NCI-H1417 treated with DMSO at 0.1 percent for 48 hours (cell line): ENCODE measurements at places on chromosomes 2 and 18.

- no peak for DNase-seq
Observed at GRCh38 chr2:147718831-147719230, 126.0 kb upstream of the ACVR2A start.

DNA sequence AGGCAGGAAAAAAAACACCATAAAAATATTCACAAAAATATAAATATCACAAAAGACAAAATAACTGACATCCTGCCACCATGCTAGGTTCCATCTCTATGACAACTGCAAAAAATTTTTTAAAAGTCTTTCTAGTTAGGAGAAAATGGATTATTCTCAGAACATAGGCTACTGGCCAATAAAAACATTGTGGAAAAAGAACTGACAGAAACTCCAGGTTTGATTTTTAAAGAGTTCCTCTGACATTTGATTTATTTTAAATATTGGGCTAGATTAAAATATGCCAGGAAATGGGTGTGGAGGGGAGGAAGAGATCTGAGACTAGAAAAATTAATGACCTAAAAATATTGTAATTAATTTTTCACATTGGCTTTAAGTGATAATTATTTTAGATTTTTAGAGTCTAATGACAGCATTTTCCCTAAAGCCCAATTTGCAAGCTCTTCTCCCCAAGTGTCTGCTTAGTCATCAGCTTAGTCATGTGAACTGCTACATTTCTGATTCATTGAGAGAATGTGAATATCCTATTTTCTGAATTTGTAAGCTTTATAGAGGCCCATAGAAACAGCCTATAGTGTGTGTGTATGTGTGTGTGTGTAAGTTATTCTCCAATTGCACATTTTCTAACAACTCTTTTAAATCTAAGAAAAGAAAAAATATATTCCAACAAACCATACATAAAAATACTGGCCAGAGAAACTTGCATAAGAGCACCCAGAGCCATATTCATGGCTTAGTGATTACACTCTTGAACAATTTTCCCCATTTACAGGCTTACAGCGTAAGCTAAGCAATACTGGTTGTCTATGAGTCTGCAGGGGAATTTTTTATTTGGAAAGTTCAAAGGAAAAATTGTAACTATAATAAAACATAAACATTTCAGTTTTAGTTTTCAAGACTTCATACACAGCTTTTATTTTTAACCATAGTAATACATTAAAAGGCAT, 48.4 kb downstream of the TMEFF2 start:
- no peak for DNase-seq

GRCh38 chr18:33735428-33735827, 157.4 kb downstream of the ASXL3 start:
- DNase-seq: no peak

DNA sequence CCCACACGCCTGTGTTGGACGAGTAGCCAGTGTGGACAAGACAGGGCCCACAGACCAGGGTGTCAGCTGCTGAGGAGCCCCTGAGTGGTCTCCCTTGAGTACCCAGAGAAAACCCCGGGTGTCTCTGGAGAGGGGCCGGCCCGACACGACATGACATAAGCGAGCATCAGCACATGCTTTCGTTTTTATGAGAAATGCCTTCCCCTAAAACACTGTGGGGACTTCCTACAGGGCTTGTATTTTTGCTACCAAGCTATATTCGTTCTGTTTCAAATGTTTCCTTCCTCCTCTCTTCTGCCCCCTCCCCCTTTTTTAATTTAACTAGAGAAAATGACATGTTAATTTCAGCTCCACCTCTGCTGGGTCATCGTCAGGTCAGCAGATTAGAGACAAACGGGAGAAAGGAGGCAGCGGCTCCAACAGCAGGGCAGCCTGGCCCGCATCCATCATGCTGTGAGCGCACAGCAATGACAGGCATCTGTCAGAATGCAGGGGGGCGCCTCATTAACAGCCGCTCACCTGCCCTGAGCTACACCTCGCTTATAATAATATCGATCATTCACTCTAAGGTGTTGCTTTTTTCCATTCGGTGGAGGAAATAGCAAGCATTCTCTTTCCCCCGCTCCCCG, 286.2 kb downstream of the ZNF516 start:
- no peak for DNase-seq

DNA sequence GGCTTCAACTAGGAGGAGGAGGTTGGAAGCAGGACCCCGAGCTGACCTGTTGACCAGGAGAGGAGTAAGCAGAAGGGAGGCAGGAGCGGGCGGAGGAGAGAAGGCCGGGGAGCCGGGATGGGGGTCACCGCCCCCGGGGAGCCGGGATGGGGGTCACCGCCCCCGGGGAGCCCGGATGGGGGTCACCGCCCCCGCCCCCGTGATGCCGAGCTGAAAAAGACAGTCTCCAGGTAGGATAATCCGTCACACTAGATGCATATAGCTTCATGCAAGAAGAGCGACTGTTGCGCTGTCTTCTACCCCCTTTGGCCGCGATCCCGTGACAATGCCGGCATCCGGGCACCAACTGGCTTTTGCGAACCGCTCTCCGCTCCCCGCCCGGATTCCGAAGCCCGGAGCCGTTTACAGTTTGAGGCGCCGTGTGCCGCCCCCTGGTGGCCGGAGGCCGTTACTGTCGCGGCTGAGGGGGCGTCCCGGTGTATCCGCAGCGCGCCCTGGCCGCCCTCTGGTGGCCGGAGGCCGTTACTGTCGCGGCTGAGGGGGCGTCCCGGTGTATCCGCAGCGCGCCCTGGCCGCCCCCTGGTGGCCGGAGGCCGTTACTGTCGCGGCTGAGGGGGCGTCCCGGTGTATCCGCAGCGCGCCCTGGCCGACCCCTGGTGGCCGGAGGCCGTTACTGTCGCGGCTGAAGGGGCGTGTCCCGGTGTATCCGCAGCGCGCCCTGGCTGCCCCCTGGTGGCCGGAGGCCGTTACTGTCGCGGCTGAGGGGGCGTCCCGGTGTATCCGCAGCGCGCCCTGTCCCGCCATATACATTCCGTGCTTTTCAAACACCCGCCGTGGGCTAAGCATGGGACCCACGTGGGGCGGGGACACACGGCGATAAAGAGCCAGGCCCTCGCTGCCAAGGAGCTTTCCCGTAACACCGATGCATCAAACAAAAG, 89.6 kb downstream of the ACTR3 start:
- DNase-seq: no peak

GRCh38 chr18:77701977-77702376, 452.3 kb downstream of the GALR1 start:
- DNase-seq: no peak

- no peak for DNase-seq
Observed at GRCh38 chr2:201256082-201256481, 4.3 kb upstream of the CASP8 start.

- no peak for DNase-seq
Observed at GRCh38 chr2:200498402-200499162, 11.3 kb downstream of the KCTD18 start.

DNA sequence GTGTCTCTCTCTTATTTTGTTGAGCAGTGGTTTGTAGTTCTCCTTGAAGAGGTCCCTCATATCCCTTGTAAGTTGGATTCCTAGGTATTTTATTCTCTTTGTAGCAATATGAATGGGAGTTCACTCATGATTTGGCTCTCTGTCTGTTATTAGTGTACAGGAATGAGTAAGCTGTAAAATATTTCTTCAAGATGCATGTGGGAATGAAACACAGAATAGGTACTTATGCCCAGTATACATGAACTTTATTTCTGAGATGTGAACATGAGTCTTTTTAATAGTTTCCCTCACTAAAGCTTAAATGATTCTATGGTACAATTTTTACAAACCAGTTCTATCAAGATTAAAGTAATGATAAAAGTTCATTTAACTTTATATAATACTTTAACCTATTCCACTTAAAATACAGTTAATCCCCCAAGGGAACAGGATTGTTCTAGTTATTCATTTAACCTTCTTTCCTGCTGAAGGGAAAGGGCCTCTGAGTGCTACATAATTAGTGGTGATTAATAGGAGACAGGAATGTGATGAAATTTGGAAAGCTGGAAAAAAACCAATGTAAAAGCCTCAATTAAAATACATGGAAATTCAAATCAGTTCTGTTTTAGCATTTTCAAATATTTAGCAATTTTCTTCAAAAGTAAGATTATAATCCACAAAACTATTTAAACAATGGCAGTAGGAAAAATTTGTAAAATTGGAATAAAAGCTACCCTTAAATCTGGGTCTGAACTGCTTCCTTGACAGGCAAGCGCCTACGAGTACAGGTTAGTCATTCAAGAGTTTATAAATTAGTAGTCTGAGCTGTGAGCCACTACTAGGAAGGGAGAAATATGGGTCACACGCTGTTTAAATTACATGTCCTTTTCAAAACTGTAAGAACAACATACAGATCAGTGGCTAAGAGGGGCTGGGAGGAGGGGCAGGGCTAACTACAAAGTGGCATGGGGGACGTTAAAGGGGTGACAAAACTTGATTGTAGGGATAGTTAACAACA, 28.9 kb downstream of the SPIRE1 start:
- no peak for DNase-seq

DNA sequence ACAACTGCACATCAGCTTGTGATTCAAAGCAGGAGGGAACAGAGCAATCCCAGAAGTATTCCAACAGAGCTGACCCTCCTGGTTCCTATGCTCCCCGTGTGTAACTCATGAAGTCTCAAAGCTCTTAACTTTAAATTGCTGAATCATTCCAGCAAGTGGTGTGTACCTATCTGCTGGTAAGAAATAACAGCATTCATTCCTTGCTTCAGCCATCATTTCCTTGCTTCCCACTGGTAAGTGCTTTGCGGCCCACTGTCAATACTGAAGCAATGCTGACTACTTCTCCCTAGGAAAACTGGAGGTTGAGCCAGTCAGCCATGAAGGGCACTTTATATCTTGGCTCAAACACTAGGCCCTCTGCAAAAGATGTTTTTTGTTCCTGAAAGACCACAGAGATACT, 222.4 kb downstream of the EXOC6B start:
- DNase-seq: no peak

GRCh38 chr2:118371515-118371914, 283.2 kb downstream of the INSIG2 start:
- DNase-seq: no peak

- no peak for DNase-seq
Observed at GRCh38 chr2:101160454-101160853, 9.3 kb upstream of the TBC1D8 start.

DNA sequence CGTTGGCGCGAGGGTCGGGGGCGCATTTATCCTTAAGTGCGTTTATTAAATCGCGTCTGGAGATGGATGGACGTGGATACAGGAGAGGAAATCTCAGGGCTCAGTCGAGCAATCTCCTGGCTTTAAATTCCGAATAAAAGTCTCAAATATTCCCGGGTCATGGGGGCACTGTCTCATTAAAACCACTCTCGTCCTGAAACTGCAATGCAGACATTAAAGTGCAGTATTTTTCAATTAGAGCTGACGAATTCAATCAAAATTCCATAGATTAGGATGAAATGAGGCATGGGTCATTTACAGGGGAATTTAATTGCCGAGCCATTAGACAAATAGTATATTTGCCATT, 10.7 kb upstream of the GBX2 start:
- no peak for DNase-seq

DNA sequence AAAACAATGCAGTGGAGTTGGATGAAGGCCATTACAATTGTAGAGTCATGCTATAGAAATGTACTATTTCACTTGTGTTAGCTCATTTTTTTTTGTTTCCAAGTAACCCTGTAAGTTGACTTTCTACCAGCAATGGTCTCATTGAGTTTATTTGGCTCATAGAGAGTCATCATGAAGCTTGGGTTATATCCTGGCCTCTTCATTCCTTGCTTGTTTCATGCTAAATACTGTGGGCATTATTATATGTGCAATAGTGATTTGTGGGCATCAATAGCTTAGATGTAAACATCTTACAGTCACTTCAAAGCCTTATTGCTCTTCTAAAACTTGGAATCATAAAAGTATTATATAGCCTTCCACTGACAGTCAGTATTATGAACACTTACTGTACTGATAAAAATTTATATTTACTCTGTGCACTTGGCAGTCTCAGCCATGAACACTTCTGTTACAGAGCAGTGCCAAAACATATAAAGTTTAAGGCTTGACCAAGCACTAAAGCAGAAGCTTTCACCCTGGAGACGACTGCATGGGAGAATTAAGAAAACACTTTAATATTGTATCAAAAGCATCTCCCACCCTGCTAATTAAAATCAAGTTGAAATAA, 751.2 kb downstream of the SATB2 start:
- no peak for DNase-seq

GRCh38 chr18:45713239-45713638, 10.7 kb upstream of the SLC14A1 start:
- no peak for DNase-seq

- no peak for DNase-seq
Observed at GRCh38 chr2:88638743-88639142, 11.5 kb upstream of the EIF2AK3 start.

DNA sequence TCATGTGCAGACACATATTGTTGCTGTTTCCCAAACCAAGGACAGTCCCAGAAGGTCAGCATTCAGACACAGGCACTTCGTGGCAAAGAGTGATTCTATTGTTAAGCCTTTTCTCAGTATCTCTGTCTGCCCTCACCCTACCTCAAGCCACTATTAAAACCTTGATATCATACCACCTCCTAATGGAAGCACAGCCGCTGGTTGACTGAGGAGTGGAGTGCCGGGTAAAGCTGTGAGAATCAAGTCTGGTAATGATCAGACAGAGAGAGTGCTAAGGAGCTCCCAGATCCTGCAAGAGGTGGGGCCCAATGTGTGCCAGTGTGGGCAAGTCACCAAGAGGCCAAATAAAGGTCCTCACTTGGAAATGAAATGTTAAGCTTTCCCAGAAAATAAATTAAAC, 819.5 kb downstream of the BCL11A start:
- no peak for DNase-seq

DNA sequence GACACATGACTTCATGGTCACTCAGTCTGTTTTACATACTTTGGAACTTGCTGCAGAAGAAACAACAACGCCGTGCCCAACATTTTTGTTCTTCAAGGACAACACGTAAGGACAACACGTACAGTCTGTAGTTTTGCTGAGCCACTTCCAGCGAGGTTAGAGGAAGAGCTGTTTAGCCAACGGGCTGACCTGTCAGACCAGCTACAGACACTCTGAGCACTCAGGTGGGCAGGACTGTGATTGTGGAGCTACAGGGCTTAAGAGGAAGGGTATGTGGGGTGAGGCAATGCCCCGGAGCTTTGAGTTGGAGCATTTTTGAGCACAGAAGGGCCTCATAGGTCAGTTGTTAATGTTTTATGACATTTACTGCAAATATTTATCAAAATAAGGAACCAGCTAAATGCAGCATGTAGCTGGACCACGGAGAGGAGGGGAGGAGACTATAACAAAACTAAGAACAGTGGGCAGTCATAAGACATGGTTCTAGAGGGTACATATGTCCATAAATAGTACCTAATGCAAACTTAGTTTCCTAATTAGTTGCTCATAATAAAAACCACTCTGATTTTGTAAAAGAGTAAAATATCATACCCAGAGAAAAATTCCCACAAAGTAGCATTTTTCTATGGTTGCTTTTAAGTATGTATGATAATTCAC, 26.3 kb upstream of the NPC1 start:
- DNase-seq: no peak

DNA sequence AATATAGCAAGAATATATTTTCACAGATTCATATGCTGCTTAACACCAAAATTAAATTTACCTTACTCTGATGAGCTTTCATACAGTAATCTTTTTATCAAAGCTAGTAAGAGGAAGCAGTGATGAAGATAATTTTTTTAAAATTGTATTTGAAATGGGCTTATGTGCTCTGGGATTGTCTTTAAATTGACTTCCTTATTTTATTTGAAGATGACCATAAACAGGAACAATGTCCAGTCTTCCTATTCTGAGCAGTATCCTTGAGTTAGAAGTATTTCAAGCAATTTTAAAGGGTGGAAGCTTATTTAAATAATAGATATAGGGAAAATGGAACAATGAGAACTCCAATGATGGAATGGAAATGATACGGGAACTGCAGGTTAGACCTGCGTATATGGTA, 211.6 kb downstream of the MCFD2 start:
- no peak for DNase-seq

GRCh38 chr2:223262946-223263345, 211.0 kb downstream of the KCNE4 start:
- no peak for DNase-seq
